CD4-positive, alpha-beta T cell treated with Interleukin-4 for 1 hour (primary cell): ENCODE measurements at places on chromosomes 7 and 10.

- DNase-seq = no peak
Measured at GRCh38 chr7:124701955-124702354, 63.6 kb downstream of the GPR37 start.

- no peak for DNase-seq
Measured at GRCh38 chr10:112844681-112845544, 105.1 kb upstream of the TCF7L2 start.

DNA sequence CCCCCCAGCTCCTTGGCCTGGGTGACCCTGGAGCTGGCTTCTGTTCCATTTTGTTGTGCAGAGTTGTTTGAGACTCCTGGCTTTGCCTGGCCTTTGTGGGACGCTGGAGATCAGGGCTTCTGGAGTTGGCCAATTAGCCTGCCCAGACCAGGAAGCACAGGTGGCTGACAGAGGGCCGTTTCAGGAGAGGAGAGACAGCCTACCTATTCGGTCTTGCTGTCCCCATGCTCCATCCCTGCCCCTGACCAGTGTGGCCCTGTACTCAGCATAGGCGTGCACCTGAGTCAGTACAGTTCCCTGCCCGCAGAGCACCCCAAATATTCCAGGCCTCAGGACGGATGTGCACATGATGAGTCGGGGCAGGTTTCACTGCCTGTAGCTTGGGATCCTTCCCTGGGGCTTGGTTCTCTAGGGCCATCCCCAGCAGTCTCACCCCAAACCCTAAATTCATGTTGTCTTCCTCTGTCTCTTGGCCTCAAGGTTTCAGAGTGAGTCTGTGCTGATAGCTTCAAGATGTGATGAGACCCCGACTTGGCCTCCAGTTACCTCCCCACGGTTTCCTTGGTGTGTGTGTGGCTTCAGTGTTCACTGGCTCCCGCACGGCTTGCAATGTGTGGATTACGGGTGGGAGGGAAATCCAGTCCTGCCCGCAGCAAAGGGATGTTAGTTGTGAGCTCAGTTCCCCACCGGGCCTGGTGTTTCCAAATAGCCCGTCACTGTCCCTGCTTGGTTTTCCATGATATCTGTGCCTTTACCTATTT, 44.7 kb downstream of the HTRA1 start:
- DNase-seq = no peak

DNA sequence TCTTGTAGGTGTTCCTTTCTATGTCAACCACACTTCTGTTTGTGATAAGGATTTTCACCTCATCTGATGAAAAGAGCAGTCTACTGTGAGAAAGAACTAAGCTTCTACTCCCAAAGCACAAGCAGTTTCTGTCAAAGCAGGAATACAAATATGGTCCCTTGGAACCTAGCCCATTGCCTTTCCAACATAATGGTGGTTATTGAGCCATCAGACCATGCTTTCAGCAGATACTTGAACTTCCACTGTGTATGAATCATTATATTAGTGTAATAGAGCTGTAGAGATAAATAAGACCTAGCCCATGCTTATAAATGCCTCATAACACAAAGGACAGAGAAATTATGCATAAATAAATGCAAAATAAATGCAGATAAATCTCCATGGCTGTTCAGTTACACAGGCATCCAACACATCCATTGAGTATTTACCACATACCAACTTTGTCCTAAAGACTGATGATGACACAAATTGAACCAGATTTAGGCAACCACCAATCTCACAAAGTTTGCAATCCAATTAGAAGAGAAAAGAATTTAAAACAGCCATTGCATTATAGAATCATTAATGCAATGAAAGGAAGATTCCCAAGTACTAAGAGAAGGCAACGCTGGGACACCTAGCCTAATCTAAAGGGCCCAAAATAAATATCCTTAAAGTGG, 729.4 kb upstream of the C7orf33 start:
- no peak for DNase-seq

GRCh38 chr10:49090696-49091380, 24.5 kb downstream of the VSTM4 start:
- DNase-seq = no peak

DNA sequence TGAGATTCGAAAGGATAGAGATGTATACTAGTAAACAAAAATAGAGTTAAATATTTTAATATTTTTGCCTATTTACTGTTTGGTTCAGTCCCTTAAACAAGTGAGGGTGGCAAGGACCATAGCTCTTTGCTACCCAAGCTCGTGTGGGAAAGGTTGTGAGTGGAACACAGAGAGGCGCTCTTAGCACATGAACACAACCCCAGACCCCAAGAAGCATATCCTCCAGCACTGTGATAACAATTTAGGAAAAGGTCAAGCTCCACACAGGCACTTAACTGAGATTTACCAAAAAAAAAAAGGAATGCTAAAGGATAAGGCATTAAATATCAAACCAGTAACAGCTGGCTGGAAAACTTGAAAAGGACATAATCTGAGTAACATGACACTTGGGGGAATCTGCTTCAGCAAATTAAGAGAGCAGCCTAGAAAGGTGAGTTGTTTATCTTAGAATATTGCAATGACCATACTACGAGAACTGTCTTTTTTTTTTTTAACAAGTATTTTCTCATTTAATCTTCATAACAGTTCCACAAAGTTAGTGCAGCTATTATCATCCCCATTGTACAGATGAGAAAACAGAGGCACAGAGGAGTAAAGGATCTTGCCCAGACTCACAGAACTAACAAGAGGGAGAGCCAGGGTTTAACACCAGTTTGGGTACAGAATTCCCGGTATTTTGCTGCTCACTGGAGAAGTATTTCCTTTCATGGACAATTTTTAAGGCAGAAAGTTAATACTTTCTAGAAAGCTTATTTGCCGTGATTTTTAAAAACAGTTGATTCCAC, 303.5 kb upstream of the AOAH start:
- no peak for DNase-seq

DNA sequence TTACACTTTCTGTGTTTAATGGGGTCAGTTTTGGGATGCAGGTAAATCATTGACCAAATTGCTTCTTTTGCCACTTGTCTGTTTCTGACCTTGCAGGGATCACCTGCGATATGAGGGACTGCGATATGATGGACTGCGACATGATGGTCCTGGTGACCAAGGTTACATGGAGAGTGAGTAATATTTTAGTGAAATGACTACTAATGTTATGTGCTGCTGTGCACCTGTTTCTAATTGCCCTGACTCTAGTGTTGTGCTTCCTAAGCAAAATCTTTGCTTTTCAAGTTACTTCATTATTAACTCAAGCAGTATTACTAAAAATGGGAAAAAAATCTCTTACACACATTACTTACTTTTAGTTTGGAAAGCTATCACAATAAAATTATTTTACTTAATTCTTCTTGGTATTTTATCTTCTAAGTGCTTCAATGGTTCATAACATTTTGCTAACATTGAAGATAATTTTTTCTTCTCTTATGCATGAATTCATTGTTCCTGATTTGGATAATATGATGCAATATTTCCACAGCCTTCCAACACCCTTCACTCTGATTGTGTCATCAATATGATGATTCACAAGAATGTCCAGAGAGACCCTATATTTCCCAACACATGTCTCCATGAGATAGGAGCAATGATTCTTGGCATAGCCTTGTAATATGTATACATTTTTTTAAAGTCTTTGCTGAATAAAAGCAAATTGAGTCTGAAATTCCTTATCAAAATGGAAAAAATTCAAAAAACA, 306.2 kb upstream of the AKR1E2 start:
- no peak for DNase-seq

- DNase-seq = no peak
Measured at GRCh38 chr10:132417957-132418441, 21.0 kb downstream of the PWWP2B start.

- no peak for DNase-seq
Measured at GRCh38 chr10:79299397-79300241, 47.6 kb upstream of the PPIF start.

GRCh38 chr10:15813415-15813814, 46.9 kb downstream of the MINDY3 start:
- DNase-seq = no peak

- peak; percentile 22 for DNase-seq
Measured at GRCh38 chr7:141072548-141073172, 1.2 kb upstream of the TMEM178B start.

- DNase-seq = peak; percentile 59
Measured at GRCh38 chr10:110425684-110426293, 71.9 kb upstream of the DUSP5 start.

GRCh38 chr10:130357226-130357625, 221.0 kb downstream of the GLRX3 start:
- no peak for DNase-seq

DNA sequence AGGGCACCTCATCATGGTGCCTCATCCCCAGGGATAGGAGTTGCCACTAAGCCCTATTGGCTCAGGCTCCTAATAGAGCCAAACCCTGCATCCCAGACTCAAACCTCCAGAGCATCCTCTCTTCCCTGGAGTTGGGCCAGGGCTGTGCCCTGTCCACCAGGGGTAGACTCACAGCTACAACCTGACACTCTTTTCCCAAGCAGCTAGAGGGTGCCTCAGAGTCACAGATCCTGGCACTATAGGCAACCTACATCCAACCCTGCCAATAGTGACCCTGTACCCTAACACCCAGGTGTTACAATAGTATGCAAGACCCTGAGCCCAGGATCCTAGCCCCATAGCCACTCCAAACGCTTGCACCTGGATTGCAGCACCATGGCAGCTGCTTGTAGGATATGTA, 64.0 kb upstream of the PLA2G12B start:
- no peak for DNase-seq

DNA sequence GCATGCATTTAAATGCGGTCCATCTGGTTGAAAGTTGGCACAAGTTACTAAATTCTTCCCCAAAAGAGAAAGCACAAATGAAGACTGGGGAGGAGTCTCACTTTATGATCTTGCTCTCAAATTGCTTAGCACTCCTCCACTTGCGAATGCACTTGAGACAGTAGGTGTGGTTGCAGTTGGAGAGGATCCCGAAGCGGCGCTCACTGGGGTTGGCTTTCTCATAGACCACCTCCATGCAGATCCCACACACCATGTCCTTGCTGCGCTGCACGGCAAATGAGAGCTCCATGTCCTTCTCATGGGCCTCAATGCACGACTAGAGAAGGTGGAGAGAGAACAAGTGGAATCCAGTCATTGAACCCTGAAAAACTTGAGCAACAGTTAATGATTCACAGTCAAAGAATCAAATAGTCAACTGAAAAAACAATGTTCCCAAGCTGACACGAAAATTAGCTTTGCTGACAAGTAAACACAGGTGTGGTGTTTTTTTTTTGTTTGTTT, 22.7 kb downstream of the MKRN1 start:
- DNase-seq = no peak

- DNase-seq = no peak
Measured at GRCh38 chr7:14622559-14622958, 280.0 kb downstream of the DGKB start.

DNA sequence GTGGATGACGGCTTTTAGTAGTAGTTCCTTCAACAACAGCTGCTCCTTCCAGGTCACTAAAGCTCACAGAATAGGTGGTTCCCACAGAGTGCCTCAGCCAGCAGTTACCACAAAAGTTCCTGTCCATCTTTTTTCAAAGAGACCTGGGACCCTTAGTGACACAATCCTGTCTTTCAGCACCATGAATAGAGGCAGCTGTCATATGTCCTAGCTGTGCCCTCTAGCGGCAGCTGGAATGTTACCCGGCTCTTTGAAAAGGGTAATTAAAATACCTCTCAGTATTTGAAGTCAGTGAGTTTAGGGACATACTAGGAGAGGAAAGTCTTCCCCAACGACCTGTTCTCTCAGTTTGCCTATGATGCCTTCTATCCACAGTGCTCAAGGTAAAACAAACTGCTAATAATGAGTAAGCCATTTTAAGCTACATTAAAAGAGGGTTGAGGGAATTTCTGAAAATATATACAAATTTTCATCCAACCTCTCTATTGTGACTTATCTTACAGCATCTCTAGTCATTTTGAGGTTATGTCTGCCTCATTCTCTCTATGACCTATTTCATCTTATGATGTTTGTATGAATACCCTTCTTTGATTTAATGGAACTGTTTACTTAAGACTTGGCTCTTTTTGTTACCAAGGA, 290.8 kb downstream of the NXPH1 start:
- DNase-seq = no peak

DNA sequence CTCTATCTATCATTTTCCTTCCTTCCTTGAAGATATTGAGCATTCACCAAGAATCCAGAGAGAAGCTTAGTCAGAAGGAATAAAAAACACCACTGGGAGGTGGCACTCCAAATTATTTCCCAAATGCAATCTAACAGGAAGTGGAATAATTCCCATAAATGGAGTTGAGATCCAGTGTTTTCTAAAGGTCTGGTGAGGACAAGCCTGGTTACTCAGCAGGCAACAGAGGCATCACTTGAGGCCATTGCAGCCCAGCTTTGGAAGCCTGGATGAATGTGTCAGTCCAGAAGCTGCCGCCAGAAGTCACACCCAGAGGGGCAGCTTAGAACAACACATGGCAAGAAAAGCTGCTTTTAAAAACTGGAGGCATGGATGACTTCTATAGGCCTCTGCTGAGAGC, 288.9 kb upstream of the KLF6 start:
- no peak for DNase-seq

- no peak for DNase-seq
Measured at GRCh38 chr10:43979551-43979950, 330.9 kb upstream of the ZNF32 start.

DNA sequence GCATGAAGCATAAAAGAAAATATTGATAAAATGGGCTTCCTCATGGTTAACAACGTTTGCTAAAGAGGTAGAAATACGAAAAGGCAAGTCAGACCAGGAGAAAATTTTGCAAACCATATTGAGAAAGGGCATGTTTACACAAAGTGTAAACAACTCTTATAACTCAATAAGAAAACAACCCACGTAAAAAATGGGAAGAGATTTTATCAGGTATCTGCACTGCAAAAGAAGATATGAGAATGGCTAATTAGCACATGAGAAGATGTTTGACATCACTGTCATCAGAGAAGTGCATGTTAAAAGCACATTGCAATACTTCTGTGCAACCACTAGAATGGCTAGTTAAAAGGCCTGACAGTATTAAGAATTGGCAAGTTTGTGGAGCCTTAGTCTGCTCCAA, 99.5 kb downstream of the VPS50 start:
- DNase-seq = no peak

- DNase-seq = no peak
Measured at GRCh38 chr7:5500056-5500776, 76.6 kb upstream of the TNRC18 start.

DNA sequence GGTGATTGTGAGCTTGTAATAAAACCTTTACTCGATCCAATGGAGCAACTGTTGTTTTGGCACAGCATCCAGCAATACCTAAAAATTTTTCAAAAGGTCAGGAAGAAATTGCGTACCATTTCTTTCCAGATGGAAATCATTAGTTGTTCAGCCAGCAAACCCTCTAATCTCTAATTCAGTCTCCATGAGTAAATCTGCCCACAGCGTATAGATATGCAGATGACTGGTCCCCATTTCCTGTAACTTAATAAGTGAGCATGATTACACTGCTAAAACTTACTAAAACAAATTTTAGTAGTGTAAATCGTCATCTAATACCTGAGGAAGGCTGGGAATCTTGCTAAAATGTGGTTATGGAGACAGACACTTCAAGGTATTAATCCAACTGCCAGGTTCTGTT, 10.6 kb downstream of the SLC25A16 start:
- no peak for DNase-seq

DNA sequence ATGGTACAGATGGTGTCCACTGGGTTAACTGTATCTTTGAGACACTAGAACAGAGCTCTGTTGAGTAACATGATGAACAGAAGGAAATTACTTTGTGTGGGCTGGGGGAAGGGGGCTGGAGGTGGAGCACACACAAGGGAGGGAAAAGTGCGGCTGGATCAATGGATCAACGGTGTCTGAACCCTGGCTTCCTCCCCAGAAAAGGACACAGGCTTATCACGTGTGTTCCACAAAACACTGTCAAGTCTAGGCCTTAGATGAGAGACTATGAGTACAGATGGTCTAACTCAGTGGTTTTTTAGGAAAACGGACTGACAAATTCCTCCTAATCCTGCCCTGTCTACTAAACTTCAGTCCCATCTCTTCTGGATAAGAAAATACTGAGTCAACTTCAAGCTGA, 27.8 kb downstream of the HSPB1 start:
- DNase-seq = no peak
